ENCODE measurements at places on chromosomes 1 and 21.

GRCh38 chr1:37574834-37575480 is 18.2 kb downstream of the DNALI1 start:
- no peak for DNase-seq

DNA sequence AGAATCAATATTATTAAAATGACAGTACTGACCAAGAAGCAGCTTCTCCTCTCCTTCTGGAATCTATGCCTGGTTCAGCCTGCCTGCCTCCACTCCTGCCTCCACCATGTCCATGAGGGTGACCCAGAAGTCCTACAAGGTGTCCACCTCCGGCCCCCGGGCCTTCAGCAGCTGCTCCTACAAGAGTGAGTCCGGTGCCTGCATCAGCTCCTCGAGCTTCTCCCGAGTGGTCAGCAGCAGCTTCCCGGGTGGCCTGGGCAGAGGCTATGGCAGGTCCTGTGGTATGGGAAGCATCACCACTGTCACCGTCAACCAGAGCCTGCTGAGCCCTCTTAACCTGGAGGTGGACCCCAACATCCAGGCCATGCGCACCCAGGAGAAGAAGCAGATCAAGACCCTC is 822.4 kb upstream of the NEGR1 start:
- no peak for DNase-seq

- no peak for DNase-seq
Measured at GRCh38 chr1:99603699-99604560, 42.0 kb upstream of the PALMD start.

GRCh38 chr21:27567381-27567780 is 600.5 kb upstream of the ADAMTS5 start:
- no peak for DNase-seq

DNA sequence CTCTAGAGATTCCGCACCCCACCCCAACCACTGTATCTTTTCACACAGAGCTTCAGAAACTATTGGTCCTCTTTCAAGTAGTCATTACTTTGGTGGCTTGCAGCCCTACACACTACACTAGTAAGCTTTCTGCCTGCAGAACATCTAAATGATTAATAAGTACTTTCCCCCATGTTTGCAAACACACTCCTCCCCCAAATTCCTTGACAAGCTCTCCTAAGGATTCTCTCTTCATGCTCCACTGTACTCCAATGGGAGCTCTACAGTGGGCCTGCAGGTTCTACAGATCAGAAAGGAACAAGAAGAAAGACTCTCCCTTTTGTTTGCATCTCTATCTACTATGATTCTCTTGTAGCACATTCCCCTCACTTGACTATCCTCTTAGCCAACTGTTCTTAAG is 16.3 kb upstream of the NUF2 start:
- no peak for DNase-seq

- DNase-seq: no peak
Measured at GRCh38 chr1:24248859-24249258, 61.8 kb upstream of the IFNLR1 start.

DNA sequence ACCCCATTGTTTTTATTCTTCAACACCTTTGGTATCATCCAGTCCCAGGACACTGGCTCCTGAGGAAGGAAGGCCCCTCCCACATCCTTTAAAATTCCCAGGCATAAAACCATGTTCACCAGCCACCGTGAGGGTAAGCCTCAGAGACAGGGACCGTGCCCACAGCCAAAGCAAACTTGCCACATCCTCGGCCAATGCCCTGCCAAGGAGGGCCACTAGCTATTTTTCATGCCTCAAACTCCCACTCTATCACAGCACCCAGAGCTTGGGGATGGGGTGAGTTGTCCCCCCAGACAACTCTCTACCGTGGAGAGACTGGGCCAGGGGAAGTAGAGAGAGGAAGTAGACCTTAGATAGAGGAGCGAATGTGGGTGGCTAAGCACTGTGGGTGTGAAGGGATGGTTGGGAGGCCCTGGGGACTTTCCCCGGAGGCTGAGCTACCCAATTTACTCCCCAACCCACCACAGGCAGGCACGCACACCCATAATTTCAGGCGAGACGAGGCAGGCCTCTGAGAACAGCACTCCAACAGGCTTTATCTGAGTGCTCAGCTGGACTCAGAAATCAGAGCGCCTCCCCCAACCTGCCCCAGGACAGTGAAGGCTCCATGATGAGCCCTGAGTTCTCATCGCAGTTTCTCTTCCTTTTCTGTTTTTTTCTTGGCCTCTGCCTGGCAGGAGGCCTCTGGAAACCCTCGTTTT is 15.9 kb upstream of the BTG2 start:
- peak; percentile 52 for DNase-seq

DNA sequence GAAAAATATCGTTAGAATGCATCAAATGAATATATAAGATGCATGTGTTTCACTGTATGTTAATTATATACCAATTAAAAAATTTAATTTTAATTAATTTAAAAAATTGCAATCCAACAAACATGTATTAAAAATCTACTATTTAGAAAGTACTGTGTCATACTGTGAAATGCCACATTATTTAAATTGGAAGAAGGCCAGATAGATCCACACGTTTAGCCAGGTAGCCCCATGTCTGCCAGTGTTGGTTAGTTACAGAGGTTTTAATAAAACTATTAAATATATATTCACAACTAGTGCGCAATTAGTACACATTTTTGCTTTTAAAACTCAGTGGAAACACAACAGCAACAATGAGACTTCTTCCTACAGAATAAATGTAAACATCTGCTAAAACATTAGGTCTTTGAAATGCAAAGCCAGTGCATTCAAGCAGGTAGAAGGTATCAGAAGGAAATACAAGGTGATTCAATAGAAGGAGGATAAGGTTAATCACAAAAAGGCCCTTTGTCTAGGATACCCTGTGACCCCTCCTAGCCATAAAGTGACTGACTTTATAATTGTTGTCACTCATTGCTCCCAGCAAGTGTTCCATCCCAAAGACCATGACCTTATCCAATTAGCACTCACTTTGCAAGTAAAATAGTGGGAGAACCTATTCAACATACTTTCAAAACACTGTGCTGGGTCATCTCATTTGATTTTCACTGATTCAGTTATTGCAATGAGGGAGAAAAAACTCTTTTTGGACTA is 211.5 kb downstream of the TTLL7 start:
- DNase-seq: peak; percentile 37
